ENCODE measurements at places on chromosomes 4 and X.
A peak's percentile ranks its signal among the peaks of the same experiment; 100 is the strongest.

GRCh38 chr4:4496592-4497372 lies 45.1 kb downstream of the STX18 start:
- no peak for DNase-seq

- DNase-seq = peak; percentile 58
These were observed at the start of gene SPINK2 for GRCh38 chr4:56821381-56822243. SPINK2 (minus strand) TSS chr4:56821701; CDS start chr4:56821662, 39 bp downstream.

- no peak for DNase-seq
These were observed 12.2 kb upstream of the NUDT9 start for GRCh38 chr4:87410157-87410556.

DNA sequence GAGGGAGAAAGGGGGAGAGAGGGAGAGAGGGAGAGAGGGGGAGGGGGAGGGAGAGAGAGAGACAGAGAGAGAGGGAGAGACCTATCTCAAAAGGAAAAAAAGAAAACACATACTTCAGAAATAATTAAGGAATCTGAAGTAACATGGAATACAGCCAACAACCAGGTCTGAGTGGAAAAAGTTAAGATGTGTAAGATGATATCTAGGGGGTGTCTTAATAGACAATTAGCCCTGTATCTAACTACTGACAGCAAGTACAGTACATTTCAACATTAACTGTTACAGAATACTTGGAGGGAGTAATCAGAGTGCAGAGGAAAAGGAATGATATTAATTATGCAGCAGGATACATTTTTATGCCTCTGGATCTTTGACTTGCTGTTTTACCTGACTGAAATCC lies 22.4 kb downstream of the NUP54 start:
- no peak for DNase-seq

- no peak for DNase-seq
These were observed 329.7 kb downstream of the EPHA5 start for GRCh38 chr4:65340382-65341109.

- no peak for DNase-seq
These were observed 174.2 kb downstream of the BTC start for GRCh38 chr4:74619931-74620702.

GRCh38 chr4:10074767-10075105 lies 41.9 kb downstream of the WDR1 start:
- DNase-seq = no peak

- no peak for DNase-seq
These were observed 51.0 kb downstream of the ADGRL3 start for GRCh38 chr4:61251129-61251528.
